ENCODE measurements at places on chromosomes 3 and 15.
A peak's percentile ranks its signal among the peaks of the same experiment; 100 is the strongest.

- DNase-seq, result no peak
Measured at GRCh38 chr3:147886879-147887278, 477.7 kb downstream of the ZIC1 start.

DNA sequence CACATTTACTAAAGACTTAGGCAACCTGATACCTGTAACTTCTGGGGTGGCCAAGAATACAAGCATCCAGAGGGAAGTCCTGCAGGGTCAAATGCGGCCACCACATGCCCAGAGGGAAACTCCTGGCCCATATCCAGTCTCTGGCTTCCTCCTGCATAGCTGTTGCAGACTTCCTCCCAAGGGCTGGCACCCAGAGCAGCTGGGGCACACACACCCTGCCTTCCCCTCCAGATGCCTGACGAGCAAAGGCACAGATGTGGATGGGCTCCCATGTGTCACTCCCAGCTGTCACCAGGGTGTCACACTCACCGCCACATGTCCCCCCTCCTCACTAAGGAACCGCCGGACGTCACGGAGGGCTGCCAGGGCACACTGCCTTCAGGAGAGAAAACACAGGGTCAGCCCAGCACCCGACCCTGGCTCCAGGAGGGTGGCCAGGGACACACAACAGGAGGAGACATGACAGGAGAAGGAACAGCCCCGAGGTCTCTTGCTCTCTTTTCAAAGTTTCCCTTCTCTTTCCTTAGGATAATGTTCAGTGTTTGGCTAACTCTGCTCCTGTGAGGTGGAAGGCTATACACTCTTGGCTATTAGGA, 13.2 kb downstream of the PFKFB4 start:
- no peak for DNase-seq

- no peak for DNase-seq
Measured at GRCh38 chr15:84590406-84590805, 10.4 kb upstream of the ZSCAN2 start.

GRCh38 chr3:140341817-140342403, 336.0 kb upstream of the TRIM42 start:
- no peak for DNase-seq

DNA sequence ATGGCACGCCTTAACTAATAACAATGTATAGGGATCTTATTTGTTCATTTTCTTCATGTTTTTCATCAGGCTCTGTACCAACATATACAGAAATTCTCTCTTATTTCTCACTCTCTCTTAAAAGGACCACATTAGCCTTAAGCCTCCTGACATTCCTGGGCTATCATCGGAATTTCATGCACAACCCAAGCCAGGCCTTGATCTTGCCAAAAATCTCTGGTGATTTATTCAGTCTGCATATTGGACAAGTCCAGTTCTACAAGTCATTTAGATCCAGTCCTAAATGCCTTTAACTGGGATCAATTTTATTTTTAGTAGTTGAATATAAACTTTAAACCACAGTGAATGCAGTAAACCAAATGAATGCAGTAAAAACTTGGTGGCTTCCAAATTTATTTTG, 385.4 kb downstream of the MECOM start:
- no peak for DNase-seq

DNA sequence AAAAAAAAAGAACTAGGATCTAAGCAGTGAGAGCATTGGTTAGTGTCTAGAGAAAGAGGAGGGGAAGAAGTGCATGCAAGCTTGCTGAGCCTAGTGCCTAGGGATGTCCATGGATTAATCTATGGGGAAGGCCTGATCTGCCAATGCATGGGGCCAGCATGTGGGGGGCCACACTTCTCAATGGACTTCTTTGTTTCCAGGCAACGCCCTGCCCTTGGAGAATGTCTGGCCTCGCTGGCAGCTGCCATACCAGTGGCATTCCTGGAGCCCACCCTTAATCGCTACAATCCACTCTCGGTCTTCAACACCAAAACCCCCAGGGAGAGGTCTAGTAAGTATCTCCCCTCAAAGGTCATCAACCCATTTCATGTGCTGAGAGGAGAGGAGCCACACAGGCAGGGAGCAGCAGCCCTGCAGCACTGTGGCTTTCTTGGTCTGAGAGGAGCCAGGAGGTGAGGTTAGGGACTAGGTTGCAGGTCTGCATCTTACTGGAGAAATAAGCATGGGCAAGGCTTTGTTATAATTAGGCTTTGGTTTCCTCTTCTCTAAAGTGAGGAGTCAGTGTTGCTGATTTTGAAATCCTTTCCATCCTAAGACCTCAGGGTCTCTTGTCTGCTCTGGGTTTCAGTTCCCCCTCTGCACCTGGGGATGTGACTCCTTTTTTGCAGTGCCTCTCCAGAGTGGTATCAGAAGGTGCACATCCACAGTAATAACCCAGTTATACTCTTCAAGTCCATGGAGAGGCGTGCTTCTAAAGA, 188.1 kb upstream of the CHRM5 start:
- no peak for DNase-seq

- DNase-seq, result peak; percentile 28
Measured at GRCh38 chr15:101466188-101466587, 23.3 kb downstream of the PCSK6 start.

DNA sequence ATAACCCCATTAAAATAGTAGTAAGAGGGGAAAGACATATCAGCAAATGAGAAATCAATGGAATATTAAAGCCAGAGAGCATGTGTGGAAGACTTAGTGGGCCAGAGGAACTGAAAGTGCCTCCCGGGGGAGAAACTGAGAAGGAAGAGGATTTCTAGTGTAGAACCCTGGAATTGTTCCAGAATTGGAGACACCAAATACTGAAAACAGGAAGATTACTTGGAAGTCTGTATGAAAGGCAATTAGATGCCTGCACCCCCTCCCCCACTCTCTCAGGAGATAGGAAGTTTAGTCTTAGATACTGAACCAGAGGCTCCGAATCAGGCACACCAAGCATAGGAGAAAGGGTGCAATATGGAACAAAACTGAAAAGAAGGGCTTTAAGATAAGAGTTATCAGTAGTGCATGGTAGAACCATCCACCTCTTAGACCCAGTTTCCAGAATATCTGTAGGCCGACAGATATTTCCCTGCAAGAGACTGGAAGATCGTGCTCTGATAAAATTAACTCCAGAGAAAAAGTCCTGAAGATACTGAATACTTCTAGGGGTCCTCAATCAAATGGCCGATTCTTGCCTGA, 32.4 kb downstream of the KLHL18 start:
- DNase-seq, result no peak

DNA sequence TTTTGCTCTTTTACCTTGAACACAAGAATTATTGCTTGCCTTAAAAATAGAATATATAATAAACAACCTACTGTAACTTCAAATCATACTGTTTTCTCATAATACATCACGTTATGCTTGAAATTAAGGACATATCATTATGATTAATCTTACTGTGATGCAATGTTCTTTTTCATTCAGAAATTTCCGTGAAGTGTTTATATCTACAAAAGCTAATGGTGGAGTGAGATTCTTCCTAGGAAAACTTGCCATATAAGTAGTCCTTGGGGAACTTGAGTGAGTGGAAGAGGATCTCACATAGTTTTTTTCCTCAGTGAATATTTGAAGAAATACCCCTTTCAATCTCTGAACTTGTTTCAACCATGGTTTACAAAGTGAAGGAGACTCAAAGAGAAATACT, 498.7 kb upstream of the CBLB start:
- no peak for DNase-seq
